Esophagus mucosa (tissue), 1 donor: ENCODE measurements at places on chromosomes 1 and 21.

- ATAC-seq, result no peak
Observed at GRCh38 chr1:60348884-60349283, 275.3 kb upstream of the C1orf87 start.

DNA sequence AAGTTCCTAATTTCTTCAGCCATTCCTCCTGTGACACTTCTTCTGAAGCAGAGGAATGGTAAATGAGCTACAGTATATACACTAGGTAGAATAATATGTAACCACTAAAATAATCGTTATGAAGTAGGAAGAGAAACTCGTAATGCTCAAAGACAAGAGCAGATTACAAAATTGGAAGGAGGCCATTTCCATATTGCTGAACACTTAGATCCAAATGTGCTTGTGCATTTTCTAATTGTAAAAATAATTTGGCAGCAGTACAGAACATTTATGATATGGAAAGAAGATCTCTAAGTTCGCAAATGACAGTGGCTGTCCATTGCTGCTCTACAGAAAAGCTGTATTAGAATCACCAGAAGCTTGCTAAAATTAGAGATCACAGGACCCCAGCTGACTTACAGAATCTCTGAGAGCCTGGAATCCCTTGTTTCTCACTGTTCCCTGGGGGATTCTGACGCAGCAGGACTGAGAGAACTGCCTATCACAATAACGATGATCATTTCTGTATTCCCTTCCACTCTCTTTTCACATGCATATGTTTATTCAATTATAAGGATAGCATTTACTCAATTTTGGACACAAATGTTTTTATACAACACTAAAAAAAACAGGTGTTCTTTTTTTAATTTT is 242.1 kb downstream of the OMA1 start:
- ATAC-seq, result no peak

- ATAC-seq, result no peak
Observed at GRCh38 chr1:173628888-173629287, 6.2 kb upstream of the TEX50 start.

GRCh38 chr21:29186246-29186645 is 55.8 kb downstream of the MAP3K7CL start:
- no peak for ATAC-seq

- no peak for ATAC-seq
Observed at GRCh38 chr21:37241426-37241825, 25.7 kb downstream of the VPS26C start.

DNA sequence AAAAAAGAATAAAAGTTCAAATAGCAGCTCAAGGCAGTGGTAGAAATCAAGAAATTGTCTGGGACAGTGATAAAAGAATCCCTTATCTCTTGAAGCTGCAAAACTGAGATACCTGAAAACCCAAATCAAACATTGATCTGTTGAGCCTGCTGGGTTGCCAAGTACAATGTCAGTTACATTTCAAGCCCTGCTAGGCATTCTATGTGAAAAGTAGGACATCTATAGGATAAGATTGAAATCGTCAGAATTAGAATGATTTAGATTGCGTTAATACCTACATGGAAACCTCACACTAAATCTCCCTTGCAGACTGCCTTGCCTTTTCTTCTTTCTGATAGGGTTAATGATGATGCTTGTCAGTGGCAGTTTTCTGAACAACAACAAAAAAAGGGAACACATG is 1684.4 kb upstream of the B3GALT2 start:
- ATAC-seq, result no peak

DNA sequence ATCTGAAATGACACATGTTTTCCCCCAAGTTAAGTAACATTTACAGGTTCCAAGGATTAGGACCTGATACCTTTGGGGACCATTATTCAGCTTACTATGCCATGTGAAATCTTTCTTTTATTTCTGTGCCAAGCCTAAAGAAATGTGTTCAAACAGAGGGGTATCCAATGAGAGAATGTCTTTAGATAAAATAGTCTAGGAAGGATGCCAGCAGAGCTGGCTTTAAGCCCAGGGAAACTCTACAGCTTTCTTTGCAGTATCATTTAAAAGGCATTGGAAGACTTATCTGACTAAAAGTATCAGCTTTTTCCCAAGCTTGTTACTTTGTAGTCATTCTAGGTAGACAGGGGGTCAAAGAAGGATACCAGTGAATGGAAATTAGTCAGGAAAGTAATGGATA is 860.4 kb downstream of the PLA2G4A start:
- no peak for ATAC-seq

GRCh38 chr1:53617382-53617781 is 121.6 kb downstream of the GLIS1 start:
- ATAC-seq, result no peak

DNA sequence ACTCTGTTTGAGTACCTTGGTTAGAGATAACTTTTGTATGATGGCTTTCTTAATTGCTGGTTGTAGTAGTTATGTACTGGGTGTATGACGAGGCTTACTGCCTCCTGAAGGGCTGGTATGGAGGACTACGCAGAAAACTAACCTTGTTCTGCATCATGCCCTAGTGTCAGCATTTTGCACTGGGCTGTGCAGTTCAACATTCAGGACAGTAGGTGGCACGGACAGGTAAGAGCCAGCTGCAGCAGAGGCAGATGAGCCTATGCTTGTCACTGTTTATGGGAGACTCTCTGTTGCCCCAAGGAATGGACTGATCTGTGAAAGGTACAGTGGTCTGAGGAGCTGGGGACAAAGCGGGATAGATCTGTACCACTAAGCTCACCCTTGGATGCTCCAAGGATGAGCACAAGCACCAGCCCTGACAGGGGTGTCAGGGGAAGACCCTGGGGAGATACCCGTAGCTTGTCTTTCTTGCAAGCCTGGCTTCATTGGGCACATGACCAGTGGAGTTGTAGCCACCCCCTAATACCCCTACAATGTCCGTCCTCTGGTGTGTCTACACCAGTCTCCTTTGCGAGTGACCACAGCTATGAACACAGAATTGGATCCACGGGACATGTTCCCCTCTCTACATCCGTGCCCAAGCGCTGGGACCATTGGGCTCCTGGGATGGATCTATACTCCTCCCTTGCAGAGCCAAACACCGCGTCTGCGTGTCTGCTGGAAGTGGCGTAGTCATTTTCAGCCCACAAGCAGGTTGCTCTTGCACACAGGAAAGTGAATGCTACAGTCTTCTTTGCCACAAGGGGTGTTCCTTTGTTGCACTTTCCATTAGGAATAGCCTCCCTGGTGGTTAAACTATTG is 51.1 kb upstream of the CFHR3 start:
- ATAC-seq, result peak; percentile 82

DNA sequence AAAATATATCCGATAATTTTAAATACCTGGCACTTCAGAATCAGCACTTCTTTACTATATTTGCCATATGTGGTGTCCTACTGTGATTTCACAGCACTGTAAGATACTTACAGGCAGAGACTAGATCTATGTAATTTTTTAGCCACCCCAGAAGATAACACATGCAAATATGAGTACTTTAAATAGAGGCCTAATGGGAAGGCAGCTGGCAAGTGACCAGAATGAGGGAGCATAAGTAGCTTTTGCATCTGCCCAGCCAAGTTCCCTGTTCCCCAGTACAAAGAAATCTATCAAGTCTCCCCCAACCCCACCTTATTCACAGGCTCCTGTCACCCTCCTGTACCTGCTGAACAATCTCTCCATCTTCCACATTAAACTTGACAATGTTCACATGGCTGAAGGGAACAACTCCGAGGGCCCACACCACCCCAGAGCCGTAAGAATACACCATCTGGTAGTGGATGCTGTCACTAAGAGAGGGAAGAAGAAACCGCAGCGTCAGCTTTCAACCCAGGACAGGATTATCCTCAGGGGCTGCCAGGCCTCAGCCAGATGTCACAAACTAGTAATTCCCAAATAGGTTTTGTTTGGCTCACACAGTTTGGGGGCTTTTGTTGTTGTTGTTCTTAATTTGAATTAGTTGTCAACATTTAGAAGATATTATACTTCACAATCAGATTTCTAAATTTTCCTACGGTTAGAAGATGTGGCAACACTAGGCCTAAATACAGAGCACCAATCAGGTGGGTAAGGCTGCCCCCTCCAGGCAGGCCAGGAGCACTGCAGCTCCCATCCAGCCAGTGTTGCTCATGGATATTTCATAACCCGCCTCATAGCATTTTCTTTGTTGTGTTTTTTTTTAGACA is 10.4 kb downstream of the EMC1 start:
- peak; percentile 95 for ATAC-seq

DNA sequence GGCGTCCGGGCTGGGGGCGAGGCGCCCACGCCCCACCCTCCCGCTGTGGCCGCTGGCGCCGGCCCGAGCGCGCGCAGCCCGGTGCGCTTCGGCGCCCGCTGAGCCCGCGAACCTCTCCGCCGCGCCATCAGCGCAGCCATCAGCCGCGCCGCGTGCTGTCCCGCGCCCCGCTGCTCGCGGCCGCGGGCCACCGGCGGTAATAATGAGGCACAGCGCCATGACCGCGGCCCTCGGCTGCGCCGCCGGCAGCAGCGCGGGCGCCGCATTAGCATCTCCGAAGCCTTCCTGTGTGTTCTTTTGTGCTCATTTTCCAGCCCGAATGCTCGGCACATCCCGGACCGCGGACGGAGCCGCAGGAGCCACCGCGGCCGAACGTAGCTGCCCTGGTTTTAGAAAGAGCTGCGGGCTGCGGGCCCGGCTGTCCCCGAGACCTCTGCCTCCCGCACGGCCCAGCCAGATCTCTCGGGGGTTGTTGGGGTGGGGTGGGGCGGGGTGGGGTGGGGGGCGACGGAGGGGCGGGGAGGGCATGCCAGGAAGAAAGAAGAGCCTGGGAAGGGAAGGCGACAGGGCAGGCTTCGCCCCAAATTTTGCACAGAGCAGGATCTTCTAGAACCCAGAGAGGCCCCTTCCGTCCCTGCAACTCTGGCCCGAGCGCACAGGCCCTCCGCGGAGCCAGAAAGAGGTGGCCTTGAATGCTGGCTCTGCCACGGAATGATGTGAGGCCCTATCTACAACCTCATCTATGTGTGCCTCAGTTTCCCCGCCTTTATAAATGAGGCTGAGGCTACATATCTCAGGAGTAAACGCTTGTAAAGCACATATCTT is 55.3 kb downstream of the RRAGC start:
- ATAC-seq, result no peak

DNA sequence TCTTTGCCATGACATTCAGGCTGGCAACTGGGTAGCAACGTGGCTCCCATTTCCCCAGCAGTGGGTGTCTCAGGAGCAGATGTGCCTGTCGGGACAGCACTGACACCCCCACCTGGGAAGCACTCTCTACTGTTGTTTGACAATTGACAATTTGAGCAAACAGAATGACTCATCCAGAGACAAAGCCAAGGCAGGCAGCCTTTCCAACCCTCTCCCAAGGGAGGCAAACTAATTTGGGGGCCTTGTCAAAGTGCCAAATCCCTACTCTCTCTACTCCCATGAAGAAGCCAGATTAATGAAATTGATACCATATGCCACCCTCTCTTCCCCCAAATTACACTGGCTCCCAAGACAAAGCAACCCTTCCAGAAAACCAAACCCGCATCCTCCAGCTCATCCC is 65.6 kb downstream of the GRIK3 start:
- no peak for ATAC-seq

DNA sequence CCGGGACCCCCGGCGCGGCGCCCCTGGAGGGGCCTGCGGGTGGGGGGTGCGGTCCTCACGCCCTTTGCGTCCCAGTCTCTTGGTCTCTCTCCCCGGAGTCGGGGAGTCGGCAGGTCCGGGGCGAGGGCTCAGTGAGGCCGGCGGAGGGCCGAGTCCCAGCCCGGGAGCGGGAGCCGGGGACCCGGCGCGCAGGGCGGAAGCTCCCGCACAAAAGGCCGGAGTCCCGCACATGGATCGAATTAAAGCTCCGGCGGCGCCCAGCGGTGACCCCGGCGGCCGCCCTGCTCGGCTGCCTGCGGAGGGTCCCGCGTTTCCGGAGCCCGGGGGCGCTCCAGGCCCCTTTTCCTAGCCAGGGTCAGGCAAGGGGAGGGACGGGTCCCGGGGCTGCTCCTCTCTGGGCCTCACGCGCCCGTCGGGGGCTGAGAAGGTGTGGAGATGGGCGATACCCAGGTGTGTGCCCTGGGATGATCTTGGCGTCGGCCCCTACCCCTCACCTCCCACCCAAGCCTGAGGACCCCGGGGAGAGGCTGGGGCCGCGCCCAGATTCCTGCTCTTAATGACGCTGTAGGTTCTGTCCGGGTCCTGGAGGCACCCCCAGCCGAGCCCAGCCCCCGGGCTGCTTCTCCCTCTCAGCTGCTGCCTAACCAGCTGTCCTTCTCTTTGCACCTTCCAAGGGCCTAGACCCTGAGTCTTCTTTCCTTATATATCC is 512 bp downstream of the FBLIM1 start:
- peak; percentile 21 for ATAC-seq
